ENCODE measurements at places on chromosomes 4 and X.

DNA sequence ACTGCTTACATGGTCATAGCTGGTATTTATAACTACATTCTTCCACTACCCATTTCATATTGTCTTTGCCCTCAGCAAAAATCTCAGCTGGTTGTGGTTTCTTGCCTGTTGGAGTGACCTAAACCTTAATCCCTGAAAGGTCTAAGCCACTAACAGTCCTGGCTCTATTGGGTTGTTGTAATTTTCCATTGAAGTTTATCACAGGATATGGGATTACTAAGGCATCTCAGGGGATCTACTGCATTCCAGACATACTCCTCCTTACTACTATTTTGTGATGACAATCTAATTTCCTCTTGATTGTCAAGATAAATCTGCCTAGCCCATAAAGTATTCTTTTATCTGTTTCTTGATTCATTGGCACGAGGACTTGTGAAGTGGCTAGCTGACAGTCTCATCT, 6.2 kb upstream of the OSTC start:
- no peak for DNase-seq

DNA sequence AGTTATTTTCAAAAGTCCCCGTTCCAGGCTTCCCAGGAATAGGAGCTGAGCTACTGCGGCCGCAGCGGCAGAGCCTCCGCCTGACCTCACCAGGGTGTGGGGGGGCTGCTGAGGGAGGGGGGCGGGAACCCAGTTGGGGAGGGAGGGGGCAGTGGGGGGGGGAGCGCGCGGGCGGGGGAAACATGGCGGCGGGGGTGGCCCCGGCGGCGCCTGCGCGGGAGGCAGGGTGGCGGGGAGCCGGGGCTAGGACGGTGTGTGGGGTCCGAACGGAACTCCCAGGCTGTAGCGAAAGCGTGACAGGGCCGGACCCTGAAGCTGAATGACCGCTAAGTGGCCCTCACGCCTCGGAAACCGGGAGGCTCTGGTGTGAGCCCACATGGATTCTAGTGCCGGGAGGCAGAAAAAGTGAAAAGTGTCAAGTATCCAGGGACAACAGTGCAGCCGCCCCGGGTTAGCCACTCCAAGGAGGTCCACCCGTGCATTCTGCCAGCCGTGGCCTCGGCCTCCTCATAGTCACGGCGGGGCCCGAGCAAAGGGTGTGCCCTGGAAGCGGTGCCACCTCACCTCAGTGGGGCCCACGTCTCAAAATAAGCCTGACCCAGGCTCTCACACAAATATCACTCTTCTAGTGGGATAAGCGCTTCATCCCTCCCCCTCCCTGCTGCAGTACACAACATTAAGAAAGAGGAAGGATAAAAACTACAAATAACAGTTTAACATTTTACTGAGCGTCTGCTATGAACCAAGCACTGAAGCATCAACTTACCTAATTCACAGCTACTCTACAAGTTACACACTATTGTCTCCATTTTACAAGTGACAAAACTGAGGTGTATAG, at the start of gene KLHL13:
KLHL13 (minus strand) TSS at position 98 of the 838 bp plus-strand sequence. CDS start 88,337 bp downstream, outside the sequence.
- DNase-seq: no peak

- DNase-seq: no peak
Observed at GRCh38 chrX:9535101-9535500, 70.2 kb downstream of the TBL1X start.

- no peak for DNase-seq
Observed at GRCh38 chr4:165784672-165785071, 88.4 kb upstream of the TLL1 start.

- no peak for DNase-seq
Observed at GRCh38 chr4:183757060-183757459, 98.0 kb downstream of the TRAPPC11 start.

DNA sequence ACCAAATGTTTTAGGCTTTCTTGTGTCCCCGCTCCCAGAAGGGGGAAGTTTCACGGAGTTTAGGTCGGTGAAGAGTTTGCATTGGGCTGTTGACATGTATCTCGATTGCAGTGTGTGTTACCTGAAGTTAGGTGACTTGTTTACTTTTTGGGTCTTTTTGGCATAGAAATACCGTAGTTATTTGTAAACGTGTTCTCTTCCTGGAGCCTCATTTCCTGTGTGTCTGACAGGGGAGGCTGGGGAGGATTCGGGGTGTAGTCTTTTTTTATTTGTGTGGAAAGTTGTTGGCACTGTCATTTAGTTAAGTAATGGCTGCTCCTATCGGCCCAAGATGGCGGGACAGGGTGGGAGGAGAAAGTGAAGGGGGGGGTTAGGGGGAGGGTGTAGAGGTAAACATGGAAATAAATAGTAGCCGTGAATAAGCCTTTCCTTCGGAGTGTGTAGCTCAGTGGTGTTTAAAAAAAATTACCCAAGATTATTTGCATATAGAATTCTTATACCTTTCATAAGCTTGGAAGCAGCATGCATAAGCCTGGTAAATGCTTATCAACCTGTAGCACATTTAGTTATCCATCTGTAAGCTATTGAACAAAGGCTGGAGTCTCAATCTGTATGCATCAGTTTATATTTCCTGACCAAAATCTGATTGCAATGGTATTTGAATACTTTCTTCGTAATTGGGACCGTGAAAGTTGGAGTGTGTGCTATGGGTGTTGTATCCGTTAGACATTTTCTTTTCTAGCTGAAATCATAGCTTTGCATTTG, 1.6 kb downstream of the KDM6A start:
- peak; percentile 20 for DNase-seq

DNA sequence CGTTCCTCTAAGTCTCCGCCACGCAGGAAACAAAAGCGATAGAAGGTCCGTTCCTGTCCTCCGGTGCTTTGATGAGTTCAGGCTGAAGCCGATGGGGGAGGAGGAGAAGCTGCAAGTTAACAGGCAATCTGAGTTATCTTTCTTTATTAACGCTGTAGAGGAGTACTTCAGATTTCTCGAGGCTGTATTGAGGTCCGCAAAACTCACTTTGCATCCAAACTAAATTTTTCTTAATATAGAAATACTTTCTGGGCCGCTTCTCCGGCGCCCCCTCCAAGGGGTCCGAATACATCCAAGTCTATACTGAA, 395 bp upstream of the SOWAHB start:
- no peak for DNase-seq

- DNase-seq: no peak
Observed at GRCh38 chrX:317424-318067, 1.1 kb downstream of the GTPBP6 start.

DNA sequence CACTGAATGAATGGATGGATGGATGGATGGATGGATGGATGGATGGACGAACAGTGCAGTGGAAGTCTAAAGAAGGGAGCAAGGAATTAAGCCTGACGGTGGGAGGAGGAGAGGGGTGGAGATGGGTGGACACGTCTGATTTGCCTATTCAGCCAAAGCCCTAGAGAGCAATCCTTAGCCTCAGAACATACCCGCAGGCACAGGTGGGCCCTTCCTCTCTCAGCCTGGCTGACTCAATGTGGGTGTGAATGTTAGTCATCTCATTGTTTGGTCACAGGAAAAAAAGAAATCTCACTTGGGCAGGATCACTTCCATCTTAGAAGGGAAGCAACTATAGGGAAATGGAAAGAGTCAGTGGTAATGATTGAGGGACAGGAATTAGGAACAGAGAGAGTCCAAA, 165.9 kb downstream of the PJA1 start:
- DNase-seq: no peak

DNA sequence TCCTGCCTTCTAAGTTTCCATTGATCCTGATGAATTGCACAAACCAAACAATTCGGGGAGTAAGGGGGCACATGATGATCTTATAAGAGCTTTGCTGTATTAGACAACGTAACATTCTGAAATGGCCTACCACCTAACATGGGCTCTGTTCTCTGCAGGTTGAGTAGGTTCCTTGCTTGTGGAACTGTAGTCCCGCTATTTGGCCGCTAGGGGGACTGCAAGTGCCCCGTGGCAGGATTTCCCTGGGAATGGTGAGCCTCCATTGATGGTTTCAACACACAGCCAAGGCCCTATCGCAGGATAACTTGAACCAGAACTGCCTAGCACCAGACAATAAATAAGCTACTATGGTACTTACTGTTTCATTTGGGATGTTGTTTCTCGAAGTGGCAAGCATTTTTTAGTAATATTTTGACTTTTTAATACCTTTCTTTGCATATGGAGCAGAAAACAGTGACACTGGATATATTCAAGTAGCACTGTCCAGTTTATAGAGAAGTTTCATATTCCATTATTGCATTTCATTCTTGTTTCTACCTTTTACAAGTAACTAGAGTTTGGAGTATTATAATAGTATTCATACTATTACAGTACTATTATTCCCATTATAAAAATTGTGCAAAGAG, 11.9 kb downstream of the AR start:
- DNase-seq: no peak

GRCh38 chrX:118448273-118448783, 47.3 kb upstream of the DOCK11 start:
- DNase-seq: no peak

DNA sequence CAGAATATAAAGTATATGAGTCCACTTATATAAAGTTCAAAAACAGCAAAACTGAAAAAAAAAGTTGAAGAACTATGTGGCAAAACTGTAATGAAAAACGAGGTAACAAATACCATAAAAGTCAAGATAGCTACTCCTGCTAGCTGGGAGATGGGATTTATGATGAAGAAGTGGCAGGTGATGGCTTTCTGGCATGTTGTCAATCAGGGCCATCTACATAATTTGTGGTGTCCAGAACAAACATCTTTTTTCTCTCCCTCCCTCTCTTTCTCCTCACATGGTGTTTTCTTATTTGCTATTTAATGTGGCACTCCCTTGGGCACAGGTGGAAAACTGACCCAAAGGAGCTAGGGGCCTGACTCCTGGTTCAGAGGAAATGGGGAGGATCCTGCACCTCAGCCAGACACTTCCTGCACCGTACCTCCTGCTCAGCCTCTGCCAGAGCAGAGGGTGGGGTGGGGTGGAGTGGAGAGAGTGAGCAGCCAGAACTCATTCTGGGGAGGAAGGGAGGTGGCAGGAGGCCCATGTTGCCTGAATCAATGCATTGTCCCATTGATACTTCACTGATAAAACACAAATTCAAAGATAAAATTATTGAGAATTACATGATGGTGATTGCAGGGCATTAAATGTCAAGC, 5.3 kb upstream of the SAP30 start:
- DNase-seq: no peak

DNA sequence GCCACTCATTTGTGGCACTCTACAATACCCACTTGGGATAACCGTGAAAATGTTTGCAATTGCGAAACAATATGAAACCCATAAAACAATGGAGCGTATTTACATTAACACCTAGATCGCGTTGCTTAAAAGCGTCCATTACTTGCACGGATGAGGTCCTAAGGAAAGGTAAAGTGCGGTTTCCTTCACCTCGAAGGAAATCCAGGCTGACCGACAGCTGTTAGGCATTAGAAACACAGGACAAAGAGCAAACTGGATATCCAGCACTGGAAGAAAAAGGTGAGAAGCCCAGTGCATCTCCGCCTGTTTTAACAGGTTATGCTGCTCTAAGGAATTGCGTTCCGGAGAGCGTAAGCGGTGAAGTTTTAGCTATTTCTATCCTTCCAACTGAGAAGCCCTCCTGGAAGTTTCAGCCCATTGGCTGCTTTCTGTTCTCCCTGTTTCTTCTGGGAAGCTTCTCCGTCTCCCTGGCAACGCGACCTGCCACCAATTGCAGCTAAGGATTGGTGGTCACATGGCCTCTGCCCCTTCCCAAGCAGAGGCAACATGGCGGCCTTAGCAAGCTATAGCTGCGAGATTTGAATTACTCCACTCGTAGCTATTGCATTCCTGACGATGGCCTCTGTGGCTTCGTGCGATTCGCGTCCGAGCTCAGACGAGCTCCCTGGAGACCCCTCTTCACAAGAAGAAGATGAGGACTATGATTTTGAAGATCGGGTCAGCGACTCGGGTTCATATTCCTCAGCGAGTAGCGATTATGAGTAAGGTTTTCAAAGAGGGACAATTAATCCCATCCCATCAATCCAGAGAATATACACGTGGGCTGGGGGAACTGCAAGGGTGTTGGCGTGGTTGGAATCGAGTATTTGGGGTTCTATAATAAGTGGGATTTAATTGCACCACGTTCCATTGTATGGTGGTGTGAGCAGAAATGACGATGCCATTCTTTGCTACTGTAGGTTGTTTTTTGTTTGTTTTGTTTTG, at the start of gene INTU:
INTU (plus strand) TSS at position 538 of the 984 bp plus-strand sequence; CDS start at position 616, 78 bp downstream.
- no peak for DNase-seq

Measured in stimulated activated CD4-positive, alpha-beta T cell treated with anti-CD3 and anti-CD28 coated beads, TNF-alpha, amount 100 ng/mL, for 4 hours (primary cell).